ENCODE measurements at places on chromosomes 7 and 10.

- no peak for DNase-seq
These were observed 1.9 kb upstream of the ACBD5 start for GRCh38 chr10:27242473-27242950.

GRCh38 chr7:73779517-73779916 is 9.4 kb upstream of the CLDN3 start:
- DNase-seq, result no peak

- no peak for DNase-seq
These were observed 85.6 kb upstream of the FRMD4A start for GRCh38 chr10:14416308-14416700.

DNA sequence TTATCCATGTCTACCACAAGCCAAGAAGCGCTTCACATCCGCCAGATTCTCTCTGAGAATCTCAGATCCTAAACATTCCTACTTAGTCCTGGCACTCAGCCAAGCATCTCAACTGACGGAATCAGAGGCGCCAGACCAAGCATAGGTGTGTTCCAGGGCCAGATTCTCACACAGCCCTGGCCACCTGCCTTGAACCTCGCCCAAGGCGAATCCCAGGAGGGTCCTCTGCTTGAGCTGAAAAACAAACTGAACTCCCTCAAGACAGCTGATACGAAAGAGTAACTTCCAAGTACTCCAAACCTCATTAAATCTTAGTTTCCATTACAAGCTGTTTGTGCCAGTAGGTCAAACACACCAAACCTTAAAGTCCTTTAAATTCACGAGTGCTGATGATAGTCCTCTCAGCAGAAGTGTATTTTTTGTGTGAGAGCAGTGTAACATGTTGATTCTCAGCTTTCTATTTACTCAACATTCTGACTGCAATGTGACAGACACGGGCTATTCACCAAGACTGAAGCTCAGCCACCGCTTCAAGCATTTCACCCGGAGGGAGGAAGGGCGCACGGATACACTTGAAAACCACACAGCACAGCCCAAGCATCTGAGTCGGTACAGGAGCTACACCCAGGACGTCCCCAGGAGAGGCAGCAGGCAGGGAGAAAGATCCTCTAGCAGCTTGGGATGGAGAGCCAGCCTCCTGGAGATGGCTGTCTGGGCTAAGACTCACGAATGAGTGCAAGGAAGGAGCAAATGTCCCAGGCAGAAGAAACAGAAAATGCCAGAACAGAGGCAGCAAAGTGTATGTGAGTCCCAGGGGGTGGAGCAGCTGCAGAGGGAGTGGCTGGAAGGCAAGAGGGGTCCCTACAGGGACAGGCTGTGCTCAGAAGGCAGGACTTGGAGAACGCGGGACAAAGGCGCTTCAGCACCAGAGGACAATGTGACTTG is 6.0 kb downstream of the PARD3 start:
- DNase-seq, result no peak

- no peak for DNase-seq
These were observed 198.0 kb downstream of the CSTF2T start for GRCh38 chr10:51501396-51501795.

- no peak for DNase-seq
These were observed 197.1 kb downstream of the PHTF2 start for GRCh38 chr7:77995717-77996116.

Measured in activated CD8-positive, alpha-beta memory T cell treated with anti-CD3 and anti-CD28 coated beads for 1 hour (primary cell).